HT1080 (cell line): ENCODE measurements at places on chromosomes 2 and 18. TPM values are rescaled to one million over a fixed set of nuclear protein-coding genes. Genes with fewer than 3 reads are reported as not detected.

DNA sequence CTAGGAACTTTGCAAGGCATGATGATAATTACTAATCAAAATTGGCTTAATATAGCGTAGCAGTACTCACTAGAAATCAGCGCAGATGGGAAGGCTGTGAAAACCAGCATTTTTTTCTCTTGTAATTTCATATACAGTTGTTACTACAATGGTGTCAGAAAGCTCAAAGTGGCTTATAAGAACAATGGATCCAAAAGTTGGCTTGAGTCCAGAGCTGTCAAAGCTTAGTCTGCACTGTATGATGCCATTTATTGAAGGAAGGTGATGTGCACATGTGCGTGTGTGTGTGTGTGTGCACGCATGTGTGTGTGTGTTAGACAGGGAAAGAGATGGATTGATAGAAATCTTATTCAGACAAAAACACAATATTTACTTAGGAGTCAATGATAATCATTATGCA lies 341.3 kb downstream of the TGIF1 start:
- no peak for DNase-seq

- no peak for DNase-seq
These were observed 110.2 kb downstream of the BMPR2 start for GRCh38 chr2:202486351-202486750.

The MC5R gene
- total RNA-seq: not detected in 2 replicates

The GREB1 gene
- 1.2 and 1.7 TPM in 2 replicates for total RNA-seq

The OXER1 gene
- total RNA-seq: not detected in 2 replicates
